ENCODE measurements at places on chromosomes 6 and 20.

DNA sequence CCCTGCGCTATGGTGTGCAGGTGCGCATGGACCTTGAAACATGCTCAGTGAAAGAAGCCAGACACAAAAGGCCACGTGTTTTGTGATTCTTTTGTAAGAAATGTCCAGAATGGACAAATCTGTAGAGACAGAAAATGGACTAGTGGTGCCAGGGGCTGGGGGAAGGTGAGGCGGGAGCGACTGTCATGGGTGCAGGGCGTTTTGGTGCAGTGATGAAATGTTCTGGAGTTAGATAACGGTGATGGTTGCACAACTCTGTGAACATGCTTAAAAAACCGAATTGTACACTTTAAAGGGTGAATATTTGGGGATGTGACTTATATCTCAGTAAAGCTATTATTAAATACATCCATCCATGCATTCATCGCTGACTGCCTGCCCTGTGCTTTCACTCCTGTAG is 31.7 kb upstream of the NTSR1 start:
- DNase-seq: no peak

GRCh38 chr6:41073203-41073967 is 611 bp downstream of the NFYA start:
- peak; percentile 14 for DNase-seq

DNA sequence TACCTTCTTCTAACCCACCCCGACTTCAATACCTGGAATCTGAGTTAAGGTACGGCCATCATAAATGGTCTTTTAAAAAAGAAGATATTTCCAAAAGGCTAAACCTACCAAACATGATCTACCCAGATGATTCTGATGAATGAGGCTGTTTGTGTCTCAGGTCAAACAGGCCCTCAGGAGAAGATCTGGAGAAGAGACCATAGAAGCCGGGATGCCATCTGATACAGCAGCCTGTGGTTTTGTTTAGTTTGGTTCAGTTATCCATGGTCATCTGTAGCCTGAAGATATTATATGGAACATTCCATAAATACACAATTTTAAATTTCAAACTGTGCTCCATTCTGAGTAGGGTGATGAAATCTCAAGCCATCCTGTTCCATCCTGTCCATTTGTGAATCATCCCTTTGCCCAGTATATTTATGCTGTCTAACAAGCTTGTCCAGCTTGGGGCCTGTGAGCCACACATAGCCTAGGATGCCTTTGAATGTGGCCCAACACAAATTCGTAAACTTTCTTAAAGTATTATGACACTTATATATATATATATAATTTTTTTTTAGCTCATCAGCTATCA is 4.0 kb upstream of the CAP2 start:
- DNase-seq: no peak

DNA sequence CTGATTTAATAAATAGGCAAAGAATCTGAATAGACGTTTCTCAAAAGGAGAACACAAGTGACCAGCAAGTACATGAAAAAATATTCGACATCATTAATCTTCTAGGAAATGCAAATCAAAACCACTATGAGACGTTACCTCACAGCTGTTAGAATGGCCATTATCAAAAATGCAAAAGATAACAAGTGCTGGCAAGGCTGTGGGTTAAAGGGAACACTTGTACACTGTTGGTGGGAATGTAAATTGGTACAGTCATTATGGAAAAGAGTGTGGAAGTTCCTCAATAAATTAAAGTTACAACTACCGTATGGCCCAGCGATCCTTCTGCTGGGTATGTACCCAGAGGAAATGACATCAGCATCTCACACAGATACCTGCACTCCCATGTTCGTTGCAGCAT is 253.9 kb upstream of the BMP2 start:
- no peak for DNase-seq

GRCh38 chr6:152232501-152233151 is 404.5 kb downstream of the SYNE1 start:
- DNase-seq: no peak

DNA sequence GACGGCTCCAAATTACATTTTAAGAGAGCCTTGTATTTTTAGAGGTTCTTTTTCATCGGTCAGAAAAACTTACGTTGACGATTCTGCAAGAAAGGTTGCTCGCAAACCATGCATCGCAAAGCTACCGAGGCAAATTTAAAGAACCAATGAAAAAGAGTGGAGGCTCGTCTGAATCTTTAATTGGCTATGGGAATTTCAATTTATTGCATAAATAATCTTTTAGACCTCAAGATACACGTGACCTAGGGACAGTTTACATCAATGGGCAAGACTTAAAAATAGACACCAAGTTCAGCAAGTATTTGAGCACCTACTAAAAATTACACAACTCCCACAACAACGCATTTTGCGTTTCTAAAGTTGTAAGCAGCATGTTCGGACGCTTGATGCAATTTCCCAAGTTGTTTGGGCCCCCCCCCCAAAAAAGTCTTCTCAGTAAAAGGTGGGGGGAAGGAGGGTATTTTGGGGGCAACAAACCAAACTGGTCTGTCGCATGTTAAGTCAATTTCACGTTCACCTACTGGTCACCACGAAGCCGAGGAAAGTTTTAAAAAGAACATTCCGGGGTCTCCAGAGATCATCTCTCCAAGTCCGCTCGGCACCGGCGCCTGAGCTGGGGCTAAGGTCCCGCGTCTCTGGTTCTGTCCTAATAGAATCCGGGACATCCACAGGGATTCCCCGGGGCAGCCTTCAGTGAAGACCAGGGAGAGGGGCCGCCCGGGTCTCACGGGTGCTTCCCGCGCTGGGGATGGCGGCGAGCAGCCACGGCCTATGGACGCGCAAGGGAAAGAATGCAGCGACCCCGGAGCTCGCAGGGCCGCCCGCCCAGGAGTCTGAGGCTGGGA is 851 bp downstream of the SNX5 start:
- no peak for DNase-seq

DNA sequence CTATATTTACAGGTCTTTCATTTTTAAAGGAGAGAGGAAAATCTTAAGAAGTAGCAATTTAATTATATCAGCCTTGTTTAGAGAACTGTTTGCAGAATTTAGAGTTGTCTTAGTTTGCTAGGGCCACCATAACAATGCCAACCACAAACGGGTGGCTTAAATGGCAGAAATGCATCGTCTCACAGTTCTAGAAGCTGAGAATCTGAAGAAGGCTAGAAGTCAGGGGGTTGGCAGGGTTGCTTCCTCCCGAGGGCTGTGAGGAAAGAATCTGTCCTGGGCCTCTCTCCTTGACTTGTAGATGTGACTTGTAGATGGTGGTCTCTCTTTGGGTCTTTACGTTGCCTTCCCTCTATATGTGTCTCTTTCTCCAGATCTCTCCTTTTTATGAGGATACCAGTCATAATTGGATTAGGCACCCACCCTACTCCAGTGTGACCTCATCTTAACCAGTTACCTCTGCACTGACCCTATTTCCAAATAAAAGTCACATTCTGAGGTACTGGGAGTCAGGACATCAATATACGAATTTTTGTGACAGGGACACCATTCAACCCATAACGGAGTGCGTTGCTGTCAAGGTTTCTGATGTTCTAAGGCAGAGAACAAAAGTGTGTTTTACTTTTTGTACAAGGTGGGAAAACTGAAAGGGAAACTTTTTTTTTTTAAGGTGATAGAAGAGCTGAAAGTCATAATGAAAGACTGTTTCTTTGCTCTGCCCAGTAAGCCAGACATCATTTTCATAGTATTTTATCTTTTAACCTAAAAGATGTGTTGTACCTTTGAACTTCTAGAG is 84.4 kb downstream of the SAMD3 start:
- no peak for DNase-seq

GRCh38 chr6:40520678-40521077 is 66.5 kb downstream of the LRFN2 start:
- DNase-seq: no peak

GRCh38 chr6:82906489-82906888 is 159.2 kb downstream of the UBE3D start:
- DNase-seq: no peak

- no peak for DNase-seq
Observed at GRCh38 chr6:118580585-118581419, 32.7 kb downstream of the PLN start.

DNA sequence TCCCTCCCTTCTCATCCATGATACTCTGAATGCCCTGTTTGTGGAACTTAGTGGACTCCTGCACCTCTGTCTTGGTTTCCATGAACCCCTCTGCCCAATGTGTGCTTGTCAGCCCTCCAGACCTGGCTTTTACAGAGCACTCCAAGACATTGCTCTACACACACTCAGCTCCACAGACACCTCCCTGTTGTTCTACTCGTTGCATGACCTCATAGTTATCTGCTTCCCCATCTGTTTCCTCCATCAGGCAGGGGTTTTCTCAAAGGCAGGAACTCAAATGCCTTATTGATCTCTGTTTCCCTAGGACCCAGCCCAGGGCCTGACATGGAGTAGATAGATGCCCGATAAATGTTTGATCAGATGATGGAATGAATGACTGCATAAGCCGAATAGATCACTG is 13.3 kb downstream of the PLCG1 start:
- no peak for DNase-seq

DNA sequence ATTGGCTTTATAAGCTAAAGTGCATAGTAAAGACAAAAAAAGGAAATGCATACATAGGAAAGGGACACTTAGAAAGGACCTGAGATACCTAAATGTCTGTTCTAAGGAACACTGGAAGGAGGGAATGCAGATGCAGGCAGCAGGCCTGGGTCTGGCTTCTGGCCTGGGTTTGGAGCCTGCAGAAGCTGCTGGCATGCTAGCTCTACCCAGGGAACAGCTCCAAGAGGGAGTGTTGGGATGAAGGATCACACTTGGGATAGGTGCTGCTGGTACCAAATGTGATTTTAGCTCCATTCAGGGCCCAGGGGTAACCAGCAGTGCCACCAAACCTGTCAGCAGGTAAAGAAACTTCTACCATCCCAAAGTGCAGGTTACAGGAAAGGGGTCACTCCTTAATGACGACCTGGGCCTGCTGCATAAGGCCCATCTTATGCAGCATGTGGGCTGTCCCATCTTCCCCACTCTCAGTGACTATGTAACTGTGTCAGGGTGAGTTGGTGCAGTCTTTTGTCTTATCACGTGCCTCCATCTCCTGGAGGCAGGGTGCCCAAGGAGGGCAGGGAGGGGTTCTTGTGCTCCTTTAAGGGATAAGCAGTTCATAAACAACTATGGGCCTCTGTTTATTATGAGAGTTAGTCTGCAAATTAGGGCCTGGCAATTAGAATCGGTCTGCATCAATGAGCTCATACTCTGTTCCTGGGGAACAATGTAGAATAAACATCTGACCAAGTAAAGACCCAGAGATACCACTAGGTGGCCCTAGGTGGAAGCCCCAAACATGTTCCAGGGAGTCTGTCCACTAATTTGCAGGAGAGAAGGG is 26.9 kb downstream of the DDX27 start:
- DNase-seq: no peak

GRCh38 chr6:11142296-11143027 is 30.9 kb upstream of the ERVFRD-1 start:
- DNase-seq: no peak

GRCh38 chr6:149043476-149044130 is 273.9 kb upstream of the TAB2 start:
- DNase-seq: no peak

DNA sequence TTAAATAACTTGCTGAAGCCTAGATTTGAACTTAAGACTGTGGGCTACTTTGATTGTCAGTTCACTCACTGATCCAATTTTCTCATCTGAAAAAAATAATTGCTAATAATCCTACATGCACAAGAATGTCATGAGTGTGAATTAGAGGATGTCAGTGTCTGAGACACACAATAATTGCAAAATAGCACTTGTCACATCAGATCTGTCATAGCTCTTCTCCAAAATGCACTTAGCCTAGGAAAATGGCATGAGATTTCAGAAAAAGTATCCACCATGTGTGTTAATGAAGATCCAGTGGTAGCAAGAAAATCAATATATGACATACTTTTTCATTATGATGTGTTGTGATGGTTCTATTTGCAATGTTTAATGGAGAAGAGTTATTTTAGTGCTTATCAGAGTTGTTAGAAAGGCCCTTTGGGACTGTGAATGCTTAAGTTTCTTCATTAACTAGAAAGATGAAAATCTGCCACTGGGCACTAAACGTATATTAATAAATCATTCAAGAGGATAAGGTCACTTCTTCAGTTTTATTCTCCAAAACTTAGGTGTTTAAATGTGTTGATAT is 786.2 kb downstream of the C6orf118 start:
- DNase-seq: no peak

- no peak for DNase-seq
Observed at GRCh38 chr6:112163295-112164257, 76.2 kb downstream of the FAM229B start.

DNA sequence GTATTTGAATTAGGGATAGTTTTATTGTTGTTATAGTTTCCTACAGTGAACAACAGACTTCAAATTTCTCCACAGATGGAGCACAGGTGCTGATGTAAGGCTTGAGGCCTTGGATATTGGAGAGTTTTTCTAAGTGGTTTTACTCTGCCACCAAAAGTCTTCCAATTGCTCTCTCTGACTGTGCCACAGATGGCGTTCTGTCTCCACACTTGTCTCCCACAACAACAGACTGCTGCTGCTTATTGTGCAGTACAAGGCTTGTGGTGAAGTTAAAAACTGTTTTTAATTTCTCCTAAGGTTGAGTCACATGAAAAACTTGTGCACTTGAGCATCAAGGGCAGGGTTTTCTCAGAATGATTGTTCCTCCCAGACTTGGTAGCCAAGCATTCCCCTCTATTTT is 460.9 kb upstream of the KHDRBS2 start:
- DNase-seq: no peak

GRCh38 chr6:292506-293192 is 362 bp downstream of the DUSP22 start:
- no peak for DNase-seq

DNA sequence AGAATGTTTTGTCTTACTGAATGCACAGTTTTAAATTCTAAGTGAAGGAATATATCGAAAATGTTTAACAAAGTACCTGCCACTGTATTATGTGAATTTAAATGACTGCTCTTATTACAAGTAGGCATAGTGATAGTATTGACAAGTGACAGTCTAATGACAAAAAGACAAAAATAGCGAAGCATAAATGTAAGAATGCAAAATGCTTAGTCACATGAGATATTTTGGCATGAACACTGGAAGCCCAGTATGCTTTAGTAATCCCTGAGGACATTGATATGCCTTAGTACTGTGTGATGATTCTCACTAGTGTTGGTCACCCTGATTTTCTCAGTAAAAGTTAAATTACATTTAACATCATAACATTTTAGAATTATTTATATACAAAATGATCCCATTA is 153.5 kb downstream of the EYA4 start:
- DNase-seq: no peak

GRCh38 chr20:8777911-8778310 is 291.0 kb upstream of the PLCB4 start:
- no peak for DNase-seq

- no peak for DNase-seq
Observed at GRCh38 chr6:22068561-22069305, 228.1 kb downstream of the PRL start.

GRCh38 chr6:43299338-43300293 is 1.6 kb downstream of the SLC22A7 start:
- no peak for DNase-seq
